ENCODE measurements at places on chromosomes 6 and 20.

DNA sequence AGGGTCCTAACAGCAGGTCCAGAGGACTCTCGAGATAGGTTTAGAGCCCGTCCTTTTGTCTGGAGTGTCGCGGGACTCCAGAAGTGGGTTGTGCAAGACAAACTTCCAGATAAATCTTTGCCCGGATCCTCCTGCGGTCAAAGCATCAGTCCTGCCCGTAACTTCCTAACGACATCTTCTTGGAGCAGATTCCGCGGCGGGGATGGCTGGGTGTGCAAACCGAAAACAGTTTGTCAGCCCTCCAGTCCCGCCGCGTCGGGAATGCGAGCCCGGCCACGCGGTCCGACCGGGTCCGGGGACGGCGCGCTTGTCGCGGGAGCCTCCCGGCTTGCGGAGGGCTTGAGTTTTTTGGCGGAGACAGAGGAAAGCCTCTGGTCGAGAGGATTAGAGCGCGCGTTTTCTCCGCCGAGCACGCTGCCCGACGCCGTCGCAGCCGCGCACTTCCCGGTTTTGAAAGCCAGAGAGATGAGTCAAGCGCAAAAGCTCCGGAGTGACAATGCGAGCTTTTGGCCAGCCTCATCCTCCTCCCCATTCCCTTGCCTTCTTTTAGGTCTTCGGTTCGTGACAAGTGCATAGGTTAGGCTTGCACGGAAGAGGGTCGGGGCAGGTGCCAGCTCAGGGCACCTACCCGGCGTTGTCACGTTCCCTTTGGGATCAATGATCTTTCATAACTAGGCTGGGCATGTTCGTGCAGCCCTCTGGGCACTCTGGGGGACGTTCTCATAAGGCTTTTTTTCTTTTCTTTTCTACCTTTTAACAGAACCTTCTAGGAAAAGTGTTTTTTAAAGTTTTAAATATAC lies 91.3 kb upstream of the PRDM1 start:
- no peak for DNase-seq

DNA sequence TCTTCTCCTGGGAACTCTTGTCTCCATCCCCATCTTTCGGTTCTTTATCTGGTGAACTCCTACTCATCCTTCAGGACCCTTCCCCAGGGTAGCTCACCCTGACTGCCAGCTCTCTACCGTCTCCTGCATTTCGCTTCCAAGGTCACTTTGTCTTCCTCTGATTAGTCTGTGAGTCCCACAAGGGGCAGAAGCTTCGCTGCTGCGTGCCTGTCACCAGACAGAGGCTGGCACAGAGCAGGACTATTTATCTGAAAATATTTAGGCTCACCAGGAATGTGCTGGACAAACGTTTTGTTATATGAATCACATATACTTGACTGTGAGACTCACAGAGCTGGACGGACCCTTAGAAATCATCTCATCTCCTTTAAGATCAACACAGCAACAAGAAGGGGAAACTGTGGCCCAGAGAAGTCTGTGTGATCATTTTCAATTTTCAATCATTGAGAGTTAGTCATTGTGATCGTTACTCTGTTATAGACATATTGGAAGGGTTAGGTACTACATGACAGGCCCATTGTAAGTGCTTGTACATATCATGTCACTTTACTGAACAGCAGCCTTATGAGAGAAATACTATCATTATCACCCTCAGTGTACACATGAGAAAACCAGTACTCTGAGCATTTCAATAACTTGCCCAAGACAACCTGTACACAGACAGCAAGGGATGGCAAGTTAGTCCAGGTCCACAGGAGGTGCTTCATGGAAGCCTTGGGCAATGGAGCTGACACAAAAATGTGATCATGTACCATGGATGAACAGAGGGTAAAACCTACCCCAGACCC lies 51.4 kb downstream of the JPH2 start:
- DNase-seq = no peak

- no peak for DNase-seq
Measured at GRCh38 chr6:140001005-140001404, 626.6 kb upstream of the CITED2 start.

DNA sequence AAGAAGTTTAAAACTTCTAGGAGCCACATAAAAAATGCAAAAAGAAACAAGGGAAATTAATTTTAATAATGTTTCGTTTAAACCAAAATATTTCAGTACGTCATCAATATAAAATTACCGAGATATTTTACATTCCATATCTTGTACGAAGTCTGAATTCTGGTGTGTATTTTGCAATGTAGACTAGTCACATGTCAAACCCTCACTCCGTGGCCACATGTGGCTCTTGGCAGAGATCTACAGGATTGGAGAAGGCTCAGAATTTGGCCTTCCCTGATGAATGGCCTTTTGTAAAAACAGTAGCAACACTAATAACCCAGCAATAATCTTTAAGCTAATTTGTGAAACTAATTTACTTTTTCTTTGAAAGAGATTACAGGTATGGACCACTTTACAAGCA lies 217.1 kb downstream of the PRL start:
- DNase-seq = no peak

DNA sequence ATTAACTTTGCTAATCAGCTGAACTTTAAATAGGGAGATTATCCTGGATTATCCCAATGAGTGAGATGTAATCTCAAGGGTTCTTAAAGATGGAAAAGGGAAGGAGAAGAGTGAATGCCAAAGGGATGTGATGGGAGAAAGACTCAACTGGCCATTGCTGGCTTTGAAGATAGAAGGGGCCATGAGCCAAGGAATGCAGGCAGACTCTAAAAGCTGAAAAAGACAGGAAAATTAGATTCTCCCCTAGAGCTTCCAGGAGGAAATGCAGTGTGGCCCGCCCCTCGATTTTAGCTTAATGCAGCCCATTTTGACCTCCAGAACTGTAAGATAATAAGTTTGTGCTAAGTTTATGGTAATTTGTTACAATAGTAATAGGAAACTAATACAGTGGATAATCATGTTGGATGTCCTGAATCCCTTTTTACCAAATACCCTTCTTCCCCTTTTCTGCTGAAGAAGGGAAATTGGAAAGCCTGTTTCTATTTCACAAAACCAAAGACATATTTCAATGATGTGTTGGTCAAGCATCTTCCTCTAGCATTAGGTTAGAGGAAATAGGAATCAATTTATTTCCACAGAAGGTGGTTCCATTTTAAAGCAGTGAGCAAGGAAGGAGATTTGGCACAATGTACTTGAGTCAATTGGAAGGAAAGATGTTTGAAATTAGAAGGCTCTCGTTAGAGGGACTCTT lies 3.3 kb upstream of the HDDC2 start:
- DNase-seq = no peak

DNA sequence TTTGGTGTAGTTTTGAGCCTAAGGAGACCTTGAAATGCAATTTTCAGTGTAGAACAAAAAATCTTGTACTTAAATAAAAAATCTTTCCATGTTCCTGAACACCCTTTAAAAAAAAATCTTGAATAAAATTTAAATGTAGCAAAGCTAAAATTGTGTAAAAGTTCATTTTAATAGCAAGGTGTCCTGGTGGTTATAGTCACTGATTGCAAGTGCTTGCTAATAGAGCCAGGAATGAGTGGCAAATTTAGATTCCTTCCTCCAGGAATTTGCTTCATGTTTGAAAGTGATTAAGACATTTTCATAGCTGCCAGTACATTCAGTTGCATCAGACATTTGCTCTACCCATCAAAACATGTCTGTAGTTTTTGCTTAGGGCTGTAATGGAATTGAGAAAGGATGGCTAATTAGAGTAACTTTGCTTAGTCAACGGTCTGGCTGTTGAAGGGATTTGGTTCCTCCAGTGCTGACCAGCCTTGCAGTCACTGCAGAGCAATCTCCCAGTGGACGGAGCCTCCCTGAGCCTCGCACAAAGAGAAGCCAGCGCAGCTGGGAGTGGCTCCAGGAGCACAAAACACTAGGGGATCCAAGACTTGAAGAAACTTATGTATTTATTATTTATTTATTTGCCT lies 36.5 kb downstream of the AKAP12 start:
- no peak for DNase-seq

GRCh38 chr6:30849903-30850651 lies 34.2 kb upstream of the DDR1 start:
- no peak for DNase-seq

GRCh38 chr20:14544688-14545087 lies 207.3 kb upstream of the FLRT3 start:
- DNase-seq = no peak

DNA sequence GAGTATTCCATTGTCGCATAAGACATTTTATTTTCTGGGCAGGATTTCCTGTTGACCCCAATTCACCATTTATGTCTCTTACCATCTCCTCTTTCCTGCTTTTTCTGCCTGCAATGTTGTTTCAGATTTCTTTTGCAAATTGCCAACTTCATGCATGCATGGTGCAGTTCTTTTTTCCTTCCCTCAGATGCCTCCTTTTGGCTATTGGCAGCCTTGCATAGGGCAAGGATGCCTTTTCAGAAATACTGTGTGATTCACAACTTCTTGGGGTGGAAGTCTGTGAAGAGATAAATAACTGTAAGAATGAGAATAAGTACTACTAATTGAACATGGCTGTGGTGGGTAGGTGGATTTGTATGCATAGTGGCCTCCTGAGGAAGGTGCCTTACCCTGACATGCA lies 116.7 kb downstream of the SOX4 start:
- DNase-seq = no peak

DNA sequence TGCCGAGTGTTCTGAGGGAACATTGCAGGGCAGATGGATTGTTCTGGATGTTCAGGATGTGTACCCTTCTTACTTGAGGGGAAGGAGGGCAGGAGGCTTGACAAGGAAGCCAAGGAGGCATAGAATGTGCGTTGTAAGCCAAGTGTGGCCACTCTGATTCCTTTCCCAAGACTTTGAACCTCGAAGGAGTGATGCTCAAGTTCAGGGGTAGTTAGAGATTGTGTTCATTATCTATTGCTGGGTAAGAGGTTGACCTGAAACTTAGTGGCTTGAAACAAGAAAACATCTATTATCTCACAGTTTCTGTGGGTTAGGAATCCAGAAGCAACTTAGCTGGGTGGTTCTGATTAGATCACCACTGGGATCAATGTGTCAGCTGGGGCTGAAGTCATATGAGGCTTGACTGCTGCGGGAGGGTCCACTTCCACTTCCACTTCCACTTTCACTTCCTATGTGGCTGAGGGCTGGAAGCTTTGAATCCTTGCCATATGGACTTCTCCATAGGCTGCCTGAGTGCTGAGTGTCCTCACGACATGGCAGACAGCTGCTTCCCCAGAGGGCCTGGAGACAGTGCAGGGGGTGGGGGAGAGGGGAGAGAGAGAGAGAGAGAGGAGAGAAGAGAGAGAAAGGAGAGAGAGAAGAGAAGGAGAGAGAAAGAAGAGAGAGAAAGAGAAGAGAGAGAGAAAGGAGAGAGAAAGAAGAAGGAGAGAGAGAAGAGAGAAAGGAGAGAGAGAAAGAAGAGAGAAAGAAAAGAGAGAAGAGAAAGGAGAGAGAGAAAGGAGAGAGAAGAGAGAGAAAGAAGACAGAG lies 6.9 kb upstream of the CD40 start:
- no peak for DNase-seq

DNA sequence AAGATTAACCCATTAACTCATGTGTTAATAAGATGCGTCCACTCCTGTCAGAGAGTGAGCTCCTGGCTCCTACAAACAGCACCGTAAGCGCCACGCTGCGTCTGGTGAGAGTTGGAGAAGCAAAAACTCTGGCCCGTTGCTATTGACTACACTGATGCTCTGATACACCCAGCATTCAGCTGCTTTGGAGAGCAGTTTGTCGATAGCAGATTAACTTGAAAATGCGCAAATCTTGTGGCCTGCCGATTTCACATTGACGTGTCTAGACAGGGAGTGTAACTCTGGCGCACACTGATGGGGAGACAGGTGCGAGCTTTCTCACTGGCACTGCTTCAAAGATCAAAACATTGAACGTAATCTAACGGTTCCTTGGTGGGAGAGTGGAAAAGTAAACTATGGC lies 151.7 kb upstream of the RPS6KA2 start:
- DNase-seq = no peak

DNA sequence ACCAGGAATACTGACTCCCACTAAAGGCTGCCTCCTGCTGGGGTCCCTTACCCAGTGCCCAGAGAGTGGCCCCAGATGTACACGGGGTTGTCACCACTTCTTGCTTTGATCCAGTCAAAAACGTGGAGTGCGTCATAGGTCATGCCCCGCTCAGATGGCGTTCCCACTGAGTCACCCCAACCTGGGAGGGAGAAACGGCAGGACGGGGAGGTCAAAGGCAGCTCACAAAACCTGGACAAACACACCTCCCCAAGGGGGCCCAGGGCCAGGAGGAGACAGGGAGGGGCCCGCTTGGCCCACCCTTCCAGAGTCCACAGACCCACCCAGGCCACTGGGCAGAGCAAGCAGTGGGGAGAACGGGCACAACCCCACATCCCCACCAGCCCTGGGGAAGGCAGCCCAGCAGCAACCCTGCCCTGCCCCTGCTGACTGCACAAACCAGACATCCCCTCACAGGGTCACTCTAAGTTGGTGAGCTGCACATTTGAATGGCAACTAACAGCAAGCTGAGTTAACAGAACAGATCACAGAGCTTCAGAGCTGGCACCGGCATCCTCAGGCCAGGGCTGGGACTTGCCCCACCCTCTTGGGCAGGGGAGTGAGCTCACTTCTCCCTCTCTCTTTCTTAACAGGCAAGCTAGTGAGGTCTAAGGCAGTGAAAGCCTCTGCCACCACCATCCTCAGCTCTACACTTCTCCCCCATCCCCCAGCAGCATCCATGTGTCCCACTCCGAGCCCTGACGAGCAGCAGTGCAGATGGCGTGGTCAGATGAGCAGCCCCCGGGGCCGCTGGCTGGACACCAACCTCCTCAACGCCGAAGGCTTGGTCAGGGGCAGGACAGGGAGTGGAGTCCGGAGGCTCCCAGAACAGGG lies 61.7 kb downstream of the PYGB start:
- no peak for DNase-seq

DNA sequence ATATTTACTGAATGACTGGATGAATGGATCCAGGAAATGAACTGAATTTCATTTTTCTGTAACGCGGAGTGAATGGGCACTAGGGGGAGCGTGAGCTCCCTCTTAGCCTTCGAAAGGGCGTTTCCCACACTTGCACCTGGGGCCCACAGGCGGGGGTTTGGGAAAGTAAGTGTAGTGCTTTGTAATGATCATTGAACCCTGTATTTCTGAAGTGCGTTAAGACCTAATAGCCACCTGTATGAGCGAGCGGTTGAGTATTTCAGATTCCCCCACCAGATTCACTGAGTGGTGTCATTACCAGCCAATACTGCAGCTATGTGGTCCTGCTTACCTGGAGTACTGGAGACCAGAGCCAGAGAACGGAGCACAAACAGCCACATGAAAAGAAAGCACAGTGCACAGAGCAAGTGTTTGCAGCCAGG lies 10.5 kb downstream of the SYTL3 start:
- no peak for DNase-seq

DNA sequence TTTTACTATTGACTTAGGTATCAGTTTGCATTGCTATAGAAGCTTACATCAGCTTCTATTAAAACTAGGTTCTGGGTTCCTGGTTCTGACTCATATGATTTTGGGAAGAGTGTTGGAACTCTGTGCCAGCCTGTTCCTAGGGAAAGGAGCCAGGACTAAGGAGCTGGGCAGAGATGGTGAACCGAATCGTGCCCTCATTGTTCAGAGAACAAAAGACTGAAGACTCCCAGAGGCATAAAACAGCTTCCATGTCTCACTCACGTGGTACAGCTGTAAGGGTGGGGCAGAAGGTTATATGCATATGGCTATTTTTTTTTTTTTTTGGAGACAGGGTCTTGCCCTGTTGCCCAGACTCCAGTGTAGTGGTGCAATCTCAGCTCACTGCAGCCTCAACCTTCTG lies 89.1 kb upstream of the THBS2 start:
- DNase-seq = no peak
